PC-9 (cell line): ENCODE measurements at places on chromosomes 11 and 22. TPM values are rescaled to one million over a fixed set of nuclear protein-coding genes. Genes with fewer than 3 reads are reported as not detected.

Gene APOA5
- total RNA-seq = not detected in 2 replicates

Gene AQP11
- 1.1 and 1.4 TPM in 2 replicates for total RNA-seq

DNA sequence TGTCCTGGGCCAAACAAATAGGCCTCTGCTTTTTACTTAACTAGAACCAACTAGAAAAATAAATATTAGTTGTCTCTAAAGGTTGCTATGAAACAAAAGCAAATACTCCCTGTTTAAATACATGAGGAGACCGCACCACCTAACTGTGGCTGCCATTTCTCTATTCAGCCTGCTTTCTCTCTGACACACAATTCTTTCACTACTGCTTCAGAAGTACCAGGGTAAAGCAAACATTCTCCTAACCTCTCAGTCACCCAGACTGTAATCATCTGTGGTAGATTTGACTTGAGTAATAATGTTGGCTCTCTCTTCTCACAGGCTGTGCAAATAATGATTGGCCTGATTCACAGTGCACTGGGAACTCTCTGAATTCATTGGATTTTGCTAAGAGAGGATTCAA, 41.0 kb upstream of the MS4A8 start:
- DNase-seq = no peak

GRCh38 chr11:95111923-95112540, 22.4 kb downstream of the ENDOD1 start:
- no peak for DNase-seq

DNA sequence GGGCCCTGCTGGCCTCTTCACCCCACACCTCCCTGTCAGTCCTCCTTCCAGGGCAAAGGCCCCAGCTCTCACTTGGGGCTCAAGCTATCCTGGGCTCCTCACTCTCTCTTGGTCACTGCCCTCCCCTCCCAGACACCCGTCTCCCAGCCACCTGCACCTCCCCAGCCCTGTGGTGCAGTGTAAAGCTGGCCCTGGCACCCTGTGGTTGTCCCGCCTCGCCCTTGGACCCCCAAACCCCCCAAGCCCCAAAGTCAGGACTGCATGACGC, 16.8 kb upstream of the PPARA start:
- no peak for DNase-seq
